ENCODE measurements at places on chromosomes 11 and 22.

- DNase-seq: no peak
Observed at GRCh38 chr22:46507451-46508425, 29.7 kb downstream of the CELSR1 start.

DNA sequence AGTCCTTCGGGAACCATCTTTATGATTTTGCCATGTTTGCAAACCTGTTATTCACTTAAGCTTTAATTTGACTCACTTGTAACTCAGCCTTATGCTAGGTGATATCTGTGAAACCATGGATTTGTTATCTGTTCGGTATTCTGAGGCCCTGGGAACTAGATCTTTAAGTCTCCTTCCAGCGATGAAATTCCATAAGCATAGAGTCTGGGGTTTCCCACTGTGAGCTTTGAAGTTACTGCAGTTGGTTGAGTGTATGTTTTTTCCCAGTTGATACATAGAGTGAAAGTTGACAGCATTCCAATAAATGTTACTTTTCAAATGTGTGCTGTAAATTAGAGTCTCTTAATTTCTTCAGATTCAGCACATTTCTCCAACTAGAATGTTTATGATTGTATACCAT is 66.9 kb downstream of the TNRC6B start:
- no peak for DNase-seq

DNA sequence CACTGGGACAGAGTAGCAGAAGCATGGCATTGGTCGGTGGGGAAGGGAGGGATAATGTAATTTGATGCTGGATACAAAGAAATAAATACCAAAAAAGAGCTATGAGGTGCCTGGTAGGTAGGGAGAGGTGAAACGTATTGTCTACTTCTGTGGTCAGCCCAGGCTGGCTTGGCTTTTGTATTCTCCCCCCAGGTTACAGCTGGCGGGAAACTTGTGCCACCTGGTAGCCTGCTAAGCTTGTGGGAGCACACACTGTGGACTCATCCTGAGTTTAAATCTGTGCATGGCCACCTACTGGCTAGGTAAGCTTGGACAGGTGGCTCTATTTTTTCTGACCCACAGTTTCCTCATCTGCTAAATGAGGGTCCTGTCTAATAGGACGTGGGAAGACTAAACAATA is 165.2 kb upstream of the E2F8 start:
- peak; percentile 20 for DNase-seq

- peak; percentile 40 for DNase-seq
Observed at GRCh38 chr11:118193910-118194566, 17.6 kb upstream of the SCN2B start.
